ENCODE measurements at places on chromosomes 4 and X. TPM values are rescaled to one million over a fixed set of nuclear protein-coding genes. Genes with fewer than 3 reads are reported as not detected.

GRCh38 chr4:122873146-122873545 lies 46.5 kb downstream of the FGF2 start:
- DNase-seq = no peak

GABRQ gene
- total RNA-seq = not detected

GRCh38 chrX:1397001-1397400 lies 5.1 kb upstream of the SLC25A6 start:
- no peak for DNase-seq

PROM1 gene
- total RNA-seq = under 0.01 TPM

ZNF518B gene
- total RNA-seq = 15.0 TPM

GUCY1B1 gene
- total RNA-seq = 7.0 TPM

DNA sequence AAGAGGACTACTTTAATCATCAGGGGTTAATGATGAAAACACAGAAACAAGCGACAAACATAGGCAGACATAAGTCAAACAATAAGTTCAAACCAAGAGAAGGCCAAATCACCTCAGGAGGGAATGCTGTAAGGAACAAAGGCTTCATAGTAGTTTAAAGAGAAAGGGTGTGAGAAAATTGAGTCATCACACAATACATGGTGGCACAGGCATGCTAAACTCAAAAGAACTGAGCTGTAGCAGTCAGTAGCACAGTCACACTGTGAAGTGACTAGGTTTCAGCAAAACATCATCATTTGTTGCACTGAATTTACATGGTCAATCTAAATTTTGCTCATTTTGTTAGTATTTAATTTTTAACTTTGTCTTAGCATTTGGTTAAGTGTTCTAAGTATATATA lies 24.2 kb downstream of the SMC1A start:
- DNase-seq = no peak

DNA sequence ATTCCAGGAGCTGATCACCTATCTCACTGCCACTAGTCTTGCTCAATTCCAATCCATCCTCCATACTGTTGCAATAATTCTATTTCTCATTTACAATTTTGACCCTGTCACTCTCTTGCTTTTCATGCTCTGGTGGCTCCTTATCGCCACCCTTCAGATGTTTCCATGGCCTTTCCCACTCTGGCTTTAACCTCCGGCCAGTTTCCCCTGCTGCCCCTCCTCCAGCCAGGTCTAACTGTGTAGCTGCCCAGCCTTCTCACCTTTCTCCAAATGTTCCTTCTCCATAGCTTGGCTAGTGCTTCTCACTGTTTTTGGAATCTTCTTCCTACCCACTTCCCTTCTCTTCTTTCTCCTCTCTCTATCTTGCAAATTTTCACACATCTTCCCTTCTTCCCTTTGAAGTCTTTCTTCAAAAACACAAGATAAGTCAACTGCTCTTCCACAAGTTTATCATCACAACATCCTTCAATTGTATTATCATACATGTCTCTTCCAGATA lies 153.8 kb downstream of the COL25A1 start:
- DNase-seq = no peak

DNA sequence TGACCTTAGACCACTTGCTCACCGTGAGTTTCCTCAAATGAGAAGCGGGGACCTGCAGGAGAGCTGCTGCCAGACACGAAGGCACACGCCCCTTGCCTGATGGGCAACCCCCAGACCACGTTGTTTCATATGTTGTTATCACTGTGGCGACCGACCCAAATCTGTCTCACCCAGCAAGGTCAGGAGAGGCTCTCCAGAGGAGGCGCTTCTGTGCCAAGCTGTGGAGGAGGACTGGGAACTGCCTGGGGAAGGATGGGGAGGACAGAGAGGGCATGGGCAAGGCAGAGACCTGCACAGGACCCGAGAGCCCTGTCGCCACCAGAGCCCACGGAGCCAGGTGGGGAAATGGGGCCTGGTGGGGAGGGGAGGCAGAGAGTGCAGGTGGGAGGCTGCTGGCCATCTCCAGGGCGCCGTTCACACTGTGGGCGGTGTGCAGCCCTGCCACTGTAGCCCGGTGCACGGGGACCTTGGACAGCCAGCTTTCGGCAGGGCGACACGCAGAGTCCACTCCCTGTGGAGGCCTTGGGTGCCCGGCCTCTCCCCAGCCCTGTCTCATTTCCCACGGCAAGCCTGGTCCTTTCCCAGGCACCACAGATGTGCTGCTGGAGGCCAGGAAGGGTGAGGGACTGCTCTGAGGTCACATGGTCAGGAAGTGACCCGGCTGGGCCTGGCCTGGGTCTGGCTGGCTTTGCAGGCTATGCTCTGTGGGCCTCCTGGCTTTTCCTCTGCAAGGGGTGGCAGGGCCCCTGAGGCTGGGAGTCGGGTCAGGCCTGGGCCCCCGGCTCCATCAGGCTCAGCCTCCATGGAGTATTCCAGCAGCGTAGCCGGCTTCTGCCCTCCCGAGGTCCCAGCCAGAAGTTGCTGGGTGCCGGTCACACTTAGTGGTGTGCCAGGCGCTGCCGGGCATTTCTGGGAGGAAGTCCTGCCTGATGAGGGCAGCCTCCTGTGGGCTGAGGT lies 3.2 kb downstream of the HTRA3 start:
- peak; percentile 32 for DNase-seq

DNA sequence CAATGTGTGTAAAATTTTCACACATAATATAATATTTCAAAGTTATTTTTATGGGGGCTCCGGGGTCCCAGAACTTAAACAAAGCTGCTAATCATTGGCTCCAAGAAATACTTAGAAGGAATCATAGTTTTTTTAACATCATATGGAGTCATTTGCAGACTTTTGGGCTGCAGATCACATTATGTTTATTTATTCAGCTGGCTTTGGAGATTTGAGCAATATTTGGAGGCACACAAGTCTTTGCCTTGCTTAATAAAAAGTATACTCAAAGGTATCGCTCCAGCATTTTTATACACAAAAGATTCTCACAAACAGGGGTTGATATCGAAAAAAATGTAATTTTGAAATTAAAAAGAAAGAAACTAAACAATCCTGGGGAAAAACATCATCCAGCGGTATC lies 382.5 kb upstream of the TENM3 start:
- peak; percentile 27 for DNase-seq

USP17L29 gene
- not detected for total RNA-seq

SPATA18 gene
- total RNA-seq = 22.3 TPM

All from fibroblast of the aortic adventitia (primary cell).